Suprapubic skin (tissue), 4 donors: ENCODE measurements at places on chromosomes 4 and X. TPM values are rescaled to one million over a fixed set of nuclear protein-coding genes. Genes with fewer than 3 reads are reported as not detected.

DNA sequence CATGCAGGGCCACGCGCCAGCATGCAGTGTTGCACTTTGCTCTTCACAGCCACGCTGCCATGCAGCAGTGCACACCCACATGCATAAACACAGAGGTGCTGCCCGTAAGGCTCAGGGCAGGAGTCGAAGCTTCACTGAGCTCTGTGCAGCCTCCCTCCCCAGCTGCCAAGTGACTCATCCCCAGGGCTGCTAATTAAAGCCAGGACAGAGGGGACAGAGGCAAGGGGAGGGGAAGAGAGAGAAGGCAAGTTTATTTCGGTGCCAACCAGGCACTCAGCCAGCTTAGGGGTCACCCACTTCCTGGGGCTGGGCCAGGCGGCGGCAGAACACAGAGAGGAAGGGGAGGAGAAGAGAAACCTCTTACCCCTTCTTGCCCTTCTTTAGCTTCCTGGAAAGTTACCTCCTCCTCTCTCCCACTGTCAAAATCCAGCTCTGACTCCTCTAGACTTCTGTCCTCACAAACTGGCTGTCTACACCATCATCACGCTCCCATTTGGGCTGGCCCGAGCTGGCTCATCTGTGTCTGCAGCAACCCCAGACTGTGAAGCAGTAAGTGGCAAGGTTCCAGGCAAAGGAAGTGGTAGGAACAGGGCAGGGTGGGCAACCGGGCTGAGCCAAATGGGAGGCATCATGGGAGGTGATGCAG lies 6.2 kb upstream of the IQSEC2 start:
- no peak for DNase-seq

GRCh38 chr4:88792268-88792781 lies 94.7 kb upstream of the NAP1L5 start:
- no peak for DNase-seq

GRCh38 chr4:182576601-182577289 lies 333.5 kb downstream of the TENM3 start:
- DNase-seq: no peak

GRCh38 chrX:6707497-6707896 lies 172.6 kb upstream of the VCX3A start:
- no peak for DNase-seq

XAGE2 gene
- not detected for total RNA-seq

GPR143 gene
- 3.6 TPM for total RNA-seq

PPID gene
- total RNA-seq: 13.6 TPM
